Stimulated activated CD8-positive, alpha-beta memory T cell treated with anti-CD3 and anti-CD28 coated beads, Interleukin-4, amount 100 ng/mL, for 24 hours (primary cell): ENCODE measurements at places on chromosomes 2 and 18.

DNA sequence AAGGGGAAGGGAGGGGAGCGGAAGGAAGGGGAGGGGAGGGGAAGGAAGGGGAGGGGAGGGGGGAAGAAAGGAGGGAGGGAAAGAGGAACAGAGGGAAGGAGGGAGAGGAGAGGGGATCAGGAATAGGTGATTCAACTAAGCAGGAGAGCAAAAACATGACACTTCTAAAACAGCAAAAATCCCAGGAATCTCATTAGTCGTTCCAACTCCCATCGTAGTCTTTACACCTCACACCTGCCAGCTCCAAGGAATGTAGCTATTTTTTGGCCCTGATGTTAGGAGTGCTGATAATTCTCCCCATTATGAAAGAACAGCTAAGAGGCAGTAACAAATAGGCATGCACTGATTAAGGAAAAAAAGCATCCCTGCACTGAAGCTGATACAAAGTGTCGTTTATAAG is 709.9 kb upstream of the PKDCC start:
- DNase-seq: no peak

DNA sequence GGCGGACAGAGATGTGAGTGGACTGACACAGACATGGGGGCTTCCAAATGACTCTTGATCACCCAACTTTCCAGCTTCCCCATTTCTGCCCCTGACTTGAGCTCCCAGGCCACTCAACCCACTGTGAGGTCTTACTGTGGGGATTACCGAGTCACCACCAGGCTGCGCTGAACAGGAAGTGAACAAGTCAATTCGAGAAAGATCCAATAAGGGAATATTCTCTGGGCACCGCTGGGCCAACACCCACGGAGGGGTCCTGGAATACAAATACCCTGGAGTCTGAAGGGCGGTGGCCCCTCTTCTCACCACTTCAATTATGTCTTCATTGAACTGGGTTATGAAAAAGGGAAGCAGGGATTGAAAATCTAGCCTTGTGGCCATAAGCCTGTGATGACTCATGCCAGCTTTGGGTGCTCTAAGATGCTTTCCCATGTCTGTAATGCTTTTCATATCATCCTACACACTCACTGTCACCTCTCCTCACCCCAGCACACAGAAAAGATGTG is 37.7 kb downstream of the BCL11A start:
- no peak for DNase-seq

DNA sequence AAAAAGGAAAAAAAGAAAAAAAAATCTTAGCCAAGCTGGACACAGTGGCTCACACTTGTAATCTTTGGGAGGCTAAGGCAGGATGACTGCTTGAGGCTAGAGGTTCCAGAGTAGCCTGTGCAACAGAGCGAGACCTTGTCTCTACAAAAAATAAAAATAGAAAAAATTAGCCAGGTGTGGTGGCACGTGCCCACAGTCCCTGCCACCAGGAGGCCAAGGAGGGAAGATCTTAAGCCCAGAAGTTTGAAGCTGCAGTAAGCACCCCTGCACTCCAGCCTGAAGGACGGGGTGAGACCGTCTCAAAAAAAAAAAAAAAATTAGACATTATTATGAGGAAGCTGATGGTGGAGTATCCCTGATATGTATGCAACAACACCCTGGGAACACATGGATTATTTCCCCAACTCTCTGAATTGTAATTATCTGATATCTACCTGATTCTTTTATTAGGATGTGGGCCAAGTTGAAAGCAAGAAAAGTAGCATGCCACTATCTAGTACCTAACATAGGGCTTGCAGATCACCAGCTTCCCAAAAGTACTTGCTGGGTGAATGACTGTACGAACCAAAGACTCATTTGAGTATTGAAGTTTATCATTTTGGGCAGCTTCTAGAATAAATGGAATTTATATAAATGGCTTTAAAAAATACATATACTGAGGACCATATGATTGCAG is 140.9 kb downstream of the TCF4 start:
- no peak for DNase-seq

- DNase-seq: no peak
Observed at GRCh38 chr2:157498483-157498882, 54.6 kb upstream of the CYTIP start.

- DNase-seq: no peak
Observed at GRCh38 chr2:179193759-179194394, 70.8 kb downstream of the SESTD1 start.

DNA sequence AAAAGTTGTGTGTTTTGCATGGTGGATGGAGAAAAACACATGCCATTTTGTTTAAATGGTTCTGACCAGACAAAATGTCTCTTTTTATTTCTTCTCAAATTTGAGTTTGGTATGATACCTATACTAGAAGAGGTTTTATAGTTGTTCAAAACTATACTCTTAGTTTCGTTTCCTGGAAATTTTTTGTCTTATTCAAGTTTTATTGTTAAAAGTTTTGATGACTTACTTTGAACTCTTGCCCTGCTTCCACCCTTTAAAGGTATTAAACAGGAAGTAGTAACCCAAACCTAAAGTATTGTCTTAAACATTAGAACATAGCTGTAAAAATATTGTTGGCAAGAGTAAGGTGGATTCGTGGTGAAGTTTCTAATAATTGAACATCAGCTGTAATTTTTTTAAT is 98.2 kb downstream of the BABAM2 start:
- DNase-seq: no peak

DNA sequence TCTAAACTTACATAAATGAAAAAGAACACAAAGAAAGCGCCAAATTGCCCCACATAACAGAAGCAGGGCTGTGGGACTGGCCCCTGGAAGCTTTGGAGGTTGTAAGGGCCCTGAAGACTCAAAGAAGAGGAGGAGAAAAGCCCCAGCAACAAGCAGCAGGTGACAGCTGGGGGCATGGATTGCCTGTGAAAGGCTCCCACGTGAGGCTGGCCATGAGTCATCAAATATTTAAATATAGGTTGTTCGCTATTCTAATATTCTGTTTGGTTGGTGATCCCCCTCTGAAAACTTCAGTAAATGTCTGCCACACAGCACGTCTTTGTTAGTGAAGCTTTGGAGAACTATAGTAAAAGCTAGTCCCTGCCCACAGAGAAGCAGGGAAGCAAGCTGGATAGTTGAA is 132.4 kb downstream of the MREG start:
- DNase-seq: no peak

GRCh38 chr2:46239847-46240181 is 57.4 kb upstream of the EPAS1 start:
- DNase-seq: no peak

DNA sequence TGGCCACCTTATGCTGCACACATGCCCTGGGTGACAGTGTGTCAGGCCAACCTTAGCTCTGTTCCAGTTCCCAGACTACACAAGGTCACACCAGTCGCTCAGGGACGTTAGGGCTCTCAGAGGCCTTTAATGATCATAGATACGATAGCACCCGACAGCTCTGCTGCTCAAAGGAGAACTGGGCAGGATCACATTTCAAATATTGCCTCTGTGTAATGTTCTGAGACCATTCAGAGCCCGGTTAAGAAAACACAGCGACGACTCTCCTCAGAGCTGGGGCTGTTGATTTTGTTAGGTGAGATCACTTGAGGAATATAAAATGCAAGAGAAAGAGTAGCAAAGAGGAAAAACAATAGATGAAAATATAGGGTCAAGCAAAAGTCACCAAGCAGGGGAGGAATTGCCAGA is 166.6 kb upstream of the TANK start:
- no peak for DNase-seq

GRCh38 chr2:33581872-33582271 is 17.2 kb downstream of the FAM98A start:
- DNase-seq: no peak

GRCh38 chr2:160347269-160347863 is 146.2 kb downstream of the RBMS1 start:
- DNase-seq: no peak

GRCh38 chr2:135603543-135603942 is 72.3 kb downstream of the R3HDM1 start:
- DNase-seq: no peak

- DNase-seq: no peak
Observed at GRCh38 chr18:2847317-2848246, 776 bp downstream of the EMILIN2 start.

GRCh38 chr2:159072795-159073194 is 104.4 kb downstream of the TANC1 start:
- DNase-seq: no peak

DNA sequence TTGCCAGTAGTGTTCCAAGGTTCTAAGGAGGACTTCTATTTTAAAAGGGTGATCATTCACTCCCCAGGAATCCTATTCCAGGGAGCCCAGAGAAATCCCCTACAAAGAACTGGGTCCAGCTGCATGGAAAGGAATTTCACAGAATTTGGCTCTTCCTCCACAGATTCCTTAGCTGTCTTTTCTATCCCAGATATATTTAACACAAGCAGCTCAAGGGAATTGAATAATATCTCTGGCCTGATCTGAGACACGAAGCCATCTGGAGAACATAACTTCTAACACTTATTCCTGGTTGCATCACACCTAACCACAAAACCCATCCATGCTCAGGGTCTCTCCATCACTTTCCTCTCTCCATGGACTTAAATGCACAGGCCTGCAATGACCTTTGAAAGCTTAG is 306.7 kb upstream of the ACVR2A start:
- no peak for DNase-seq

- no peak for DNase-seq
Observed at GRCh38 chr2:27624943-27625342, 3.9 kb downstream of the CCDC121 start.

DNA sequence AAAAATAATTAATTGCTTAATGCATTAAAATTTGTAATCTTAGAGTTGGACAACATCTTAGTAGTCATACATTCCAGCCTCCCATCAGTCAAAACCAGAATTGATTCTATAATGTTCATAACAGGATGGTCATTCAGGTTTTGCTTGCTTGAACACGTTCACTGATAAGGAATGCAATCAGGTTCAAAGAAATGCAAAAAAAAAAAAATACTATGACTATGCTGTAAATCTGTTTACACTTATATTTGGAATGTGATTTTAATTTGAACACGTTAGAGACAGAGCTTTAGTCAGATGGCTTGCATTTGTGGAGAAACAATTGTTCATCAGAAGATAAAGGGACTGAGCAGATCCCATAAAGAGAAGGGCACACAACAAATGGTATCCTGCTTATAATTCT is 131.3 kb upstream of the UNC80 start:
- no peak for DNase-seq
